ENCODE measurements at places on chromosomes 6 and 20.

DNA sequence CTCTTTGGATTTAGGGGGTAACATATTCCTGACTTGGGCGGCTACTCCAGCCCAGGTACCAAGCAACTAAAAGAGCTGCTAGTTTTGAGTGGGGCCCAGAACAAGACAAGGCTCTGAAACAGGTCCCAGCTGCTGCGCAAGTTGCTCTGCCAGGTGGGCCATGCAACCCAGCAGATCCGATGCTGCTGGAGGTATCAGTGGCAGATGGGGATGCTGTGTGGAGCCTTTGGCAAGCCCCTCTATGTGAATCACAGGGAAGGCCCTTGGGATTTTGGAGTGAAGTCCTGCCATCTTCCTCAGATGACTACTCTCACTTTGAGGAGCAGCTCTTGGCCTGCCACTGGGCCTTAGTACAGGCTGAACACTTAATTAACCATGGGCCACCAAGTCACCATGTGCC, 43.7 kb upstream of the VSX1 start:
- no peak for DNase-seq

GRCh38 chr20:20505554-20505953, 137.7 kb downstream of the INSM1 start:
- no peak for DNase-seq

- DNase-seq, result no peak
These were observed 532 bp upstream of the PM20D2 start for GRCh38 chr6:89145091-89145955.

GRCh38 chr6:49332781-49333180, 130.3 kb downstream of the MMUT start:
- DNase-seq, result no peak

- DNase-seq, result peak; percentile 99
These were observed at the start of gene EPHA7 for GRCh38 chr6:93419304-93420162. Gene EPHA7, minus strand, starts transcription at chr6:93419559. Its CDS starts 218 bp downstream, at chr6:93419341.

DNA sequence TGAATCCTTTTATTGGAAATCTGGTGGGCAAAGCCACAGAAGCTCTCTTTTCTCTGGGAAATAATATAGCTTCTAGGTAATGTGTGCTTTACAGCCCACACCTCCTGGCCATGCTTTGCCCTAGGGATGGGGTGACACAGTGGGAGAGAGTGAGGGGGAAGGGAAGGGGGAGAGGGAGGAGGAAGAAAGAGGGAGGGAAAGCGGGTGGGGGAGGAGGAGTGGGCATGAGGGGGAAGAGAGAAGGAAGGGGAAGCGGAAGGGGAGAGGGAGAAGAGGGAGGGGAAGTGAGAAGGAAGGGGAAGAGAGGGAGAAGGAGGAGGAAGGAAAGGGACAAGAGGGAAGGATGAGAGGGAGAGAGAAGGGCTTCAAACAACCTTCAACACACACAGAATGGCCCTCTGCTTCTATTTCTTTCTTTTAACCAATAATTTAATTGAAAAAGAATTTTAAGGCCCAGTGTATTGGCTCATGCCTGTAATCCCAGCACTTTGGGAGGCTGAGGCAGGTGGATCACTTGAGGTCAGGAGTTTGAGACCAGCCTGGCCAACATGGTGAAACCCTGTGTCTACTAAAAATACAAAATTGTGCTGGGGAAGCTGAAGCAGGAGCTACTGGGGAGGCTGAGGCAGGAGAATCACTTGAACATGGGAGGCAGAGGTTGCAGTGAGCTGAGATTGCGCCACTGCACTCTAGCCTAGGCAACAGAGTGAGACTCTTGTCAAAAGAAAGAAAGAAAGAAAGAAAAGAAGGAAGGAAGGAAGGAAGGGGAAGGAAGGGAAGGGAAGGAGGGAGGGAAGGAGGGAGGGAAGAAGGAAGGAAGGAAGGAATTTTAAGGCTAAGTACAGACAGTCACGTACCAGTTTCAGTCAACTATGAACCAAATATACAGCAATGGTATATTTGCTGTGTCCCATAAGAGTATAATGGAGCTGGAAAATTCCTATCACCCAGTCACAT, 75.2 kb downstream of the RSPH3 start:
- no peak for DNase-seq

DNA sequence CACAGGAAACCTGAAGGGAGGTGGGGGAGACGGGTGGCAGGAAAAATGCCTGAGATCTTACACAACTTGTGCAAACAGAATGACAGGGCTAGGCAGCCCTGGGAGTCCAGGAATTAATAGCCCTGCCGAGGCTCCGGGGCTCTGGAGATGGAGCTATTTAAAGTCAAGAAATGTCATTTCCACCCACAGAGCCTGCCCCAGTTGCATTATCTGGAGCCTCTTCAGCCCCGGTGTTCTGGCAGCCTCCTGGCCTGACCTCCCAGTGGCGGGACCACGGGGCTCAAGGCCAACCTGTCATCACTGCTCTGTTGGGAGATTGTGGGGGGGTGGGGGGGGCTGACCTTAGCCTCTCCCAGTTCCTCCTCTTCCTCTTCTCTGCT, 28.5 kb upstream of the SCUBE3 start:
- no peak for DNase-seq

DNA sequence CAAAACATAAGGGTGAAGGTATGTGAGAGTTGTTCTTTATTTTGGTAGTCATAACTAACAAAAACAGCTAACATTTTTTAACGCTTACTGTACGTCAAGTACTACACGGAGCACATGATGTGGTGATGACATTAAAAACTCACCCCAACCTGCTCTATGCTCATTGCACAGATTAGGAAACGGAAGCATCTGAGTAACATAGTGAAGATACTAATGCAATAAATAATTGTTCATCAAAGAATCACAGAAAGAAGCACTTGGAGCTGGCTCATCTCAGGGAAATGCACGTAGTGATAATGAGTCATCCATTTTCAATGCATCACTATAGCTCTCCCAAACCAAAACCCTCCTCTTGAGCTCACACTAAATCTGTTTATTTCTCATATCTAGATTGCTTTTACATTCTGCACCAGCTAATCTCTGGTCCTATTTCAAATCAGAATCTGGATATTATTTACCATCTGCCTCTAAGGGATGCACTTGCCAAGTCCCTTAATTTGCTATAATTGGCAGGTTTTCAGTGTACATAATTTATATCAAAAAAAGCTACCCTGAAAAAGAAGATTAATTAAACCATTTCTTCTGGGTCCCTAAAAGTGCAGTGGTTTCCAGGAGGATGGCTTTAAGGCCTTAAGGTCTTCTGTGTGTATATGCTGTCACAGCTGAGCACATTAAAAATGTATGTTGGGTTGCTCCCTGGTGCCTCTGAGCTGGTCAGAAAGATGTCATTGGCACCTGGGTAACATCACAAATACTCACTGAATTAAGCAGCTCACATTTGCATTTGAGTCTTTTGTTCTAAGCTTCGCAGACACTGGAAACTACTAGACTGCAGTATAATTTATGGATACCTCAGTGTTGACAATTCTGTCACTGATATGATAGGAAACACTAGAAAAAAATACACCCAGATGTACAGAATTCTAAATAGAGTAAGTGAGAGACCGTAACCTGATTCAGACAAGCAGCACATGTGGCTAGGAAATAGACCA, 677.4 kb upstream of the CITED2 start:
- peak; percentile 50 for DNase-seq

GRCh38 chr6:71252410-71252809, 36.2 kb upstream of the OGFRL1 start:
- DNase-seq, result no peak

- no peak for DNase-seq
These were observed 491.4 kb upstream of the POU3F2 start for GRCh38 chr6:98343004-98343403.

GRCh38 chr6:22368794-22369193, 72.0 kb upstream of the PRL start:
- no peak for DNase-seq

- DNase-seq, result no peak
These were observed 212.3 kb downstream of the LMBRD1 start for GRCh38 chr6:69584536-69584912.

GRCh38 chr6:12083763-12084162, 71.7 kb downstream of the HIVEP1 start:
- no peak for DNase-seq

GRCh38 chr6:27865850-27866356, 46.3 kb downstream of the OR2B2 start:
- DNase-seq, result no peak

DNA sequence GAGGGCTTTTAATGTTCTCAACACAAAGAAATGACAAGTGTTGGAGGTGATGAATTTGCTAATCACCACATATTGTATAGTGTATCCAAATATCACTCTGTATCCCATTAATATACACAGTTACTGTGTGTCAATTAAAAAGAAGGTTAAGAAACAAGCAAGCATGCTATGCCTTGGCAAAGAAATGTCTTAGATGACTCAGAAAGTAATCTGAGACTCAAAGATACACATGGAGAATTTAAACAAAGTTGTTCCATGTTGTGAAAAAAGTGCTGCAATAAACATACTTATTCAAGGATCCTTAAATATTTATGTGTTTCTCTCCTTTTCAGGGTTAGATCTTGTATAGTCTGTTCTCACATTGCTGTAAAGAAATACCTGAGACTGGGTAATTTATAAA, 300.9 kb downstream of the DHX35 start:
- DNase-seq, result no peak

- DNase-seq, result no peak
These were observed 430.3 kb upstream of the SOX4 start for GRCh38 chr6:21163110-21163837.

DNA sequence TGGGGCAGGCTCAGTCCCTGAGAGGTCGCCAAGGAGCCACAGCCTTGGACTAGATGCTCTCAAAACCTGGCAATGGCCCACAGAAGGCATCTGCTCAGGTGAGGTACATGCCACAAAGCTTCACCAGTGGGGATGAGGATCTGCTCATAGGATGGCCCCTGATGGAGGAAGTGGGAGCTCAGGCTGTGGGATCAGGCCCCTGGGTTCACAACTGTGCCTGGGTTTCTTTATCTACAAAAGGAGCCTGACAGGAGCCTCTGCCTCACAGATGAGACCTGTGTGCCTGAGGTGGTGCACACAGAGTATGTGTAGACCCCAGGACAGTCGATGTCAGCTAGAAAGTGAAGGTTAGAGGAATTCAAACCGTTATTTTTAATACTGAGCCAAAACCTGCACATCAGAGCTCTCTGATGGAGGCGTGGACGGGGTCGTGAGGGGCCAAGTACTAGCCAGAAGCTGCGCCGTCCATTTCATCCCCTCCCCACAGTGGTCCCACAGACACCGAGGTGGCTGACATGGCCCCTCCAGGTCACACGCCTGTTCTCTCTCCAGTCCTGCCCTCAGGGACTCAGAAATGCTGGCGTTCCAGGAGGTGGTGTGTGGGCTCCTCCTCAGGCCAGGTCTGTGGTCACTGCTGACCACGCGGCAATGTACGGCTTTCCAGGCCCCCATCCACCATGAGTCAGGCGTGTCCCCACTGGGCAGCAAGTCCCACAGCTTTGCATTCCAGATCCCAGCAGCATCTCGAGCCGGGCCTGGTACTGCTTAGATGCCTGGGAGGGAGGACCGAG, 33.3 kb downstream of the NTSR1 start:
- no peak for DNase-seq

- DNase-seq, result no peak
These were observed 278.7 kb upstream of the CITED2 start for GRCh38 chr6:139653111-139653510.

- no peak for DNase-seq
These were observed 196.0 kb downstream of the MYLK4 start for GRCh38 chr6:2554651-2555260.

DNA sequence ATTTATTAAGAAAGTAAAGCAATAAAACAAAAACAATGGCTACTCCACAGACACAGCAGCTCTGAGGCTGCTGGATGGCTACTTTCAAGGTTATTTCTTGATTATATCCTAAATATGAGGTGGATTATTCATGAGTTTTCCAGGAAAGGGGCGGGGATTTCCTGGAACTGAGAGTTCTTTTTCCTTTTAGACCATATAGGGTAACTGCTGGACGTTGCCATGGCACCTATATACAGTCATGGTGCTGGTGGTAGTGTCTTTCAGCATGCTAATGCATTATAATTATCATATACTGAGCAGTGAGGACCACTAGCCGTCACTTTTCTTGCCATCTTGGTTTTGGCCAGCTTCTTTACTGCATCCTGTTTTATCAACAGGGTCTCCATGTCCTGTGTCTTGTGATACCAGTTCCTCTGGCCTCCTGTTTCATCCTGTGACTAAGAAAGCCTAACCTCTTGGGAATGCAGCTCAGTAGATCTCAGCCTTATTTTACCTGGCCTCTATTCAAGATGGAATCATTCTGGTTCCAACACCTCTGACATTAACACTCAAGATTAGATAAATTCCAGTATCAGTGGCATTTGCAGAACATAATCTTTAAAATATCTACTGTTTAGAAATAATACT, 32.3 kb upstream of the TRDN start:
- no peak for DNase-seq

GRCh38 chr6:105453968-105454367, 51.1 kb upstream of the PREP start:
- DNase-seq, result no peak

GRCh38 chr20:8912731-8913130, 156.2 kb upstream of the PLCB4 start:
- no peak for DNase-seq

DNA sequence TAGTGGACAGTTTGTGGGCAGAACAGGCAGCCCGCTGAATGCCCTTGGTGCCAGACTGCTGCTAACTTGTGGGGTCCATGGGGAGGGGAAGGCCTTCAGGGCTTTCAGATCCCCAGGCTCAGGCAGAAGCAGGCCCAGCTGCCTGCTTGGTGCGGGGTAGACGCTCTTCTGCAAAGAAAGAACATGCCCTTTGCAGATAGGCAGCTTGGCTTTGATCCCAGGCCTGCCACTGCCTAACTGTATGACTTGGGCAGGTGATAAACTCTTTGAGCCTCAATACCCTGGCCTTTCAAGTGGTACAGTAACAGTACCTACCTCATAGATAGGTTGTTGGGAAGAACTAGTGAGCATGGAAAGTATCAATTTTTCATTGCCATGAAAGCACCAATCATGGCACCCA, 28.4 kb downstream of the CHMP4B start:
- no peak for DNase-seq

GRCh38 chr6:17884498-17885478, 102.6 kb downstream of the KIF13A start:
- DNase-seq, result no peak

DNA sequence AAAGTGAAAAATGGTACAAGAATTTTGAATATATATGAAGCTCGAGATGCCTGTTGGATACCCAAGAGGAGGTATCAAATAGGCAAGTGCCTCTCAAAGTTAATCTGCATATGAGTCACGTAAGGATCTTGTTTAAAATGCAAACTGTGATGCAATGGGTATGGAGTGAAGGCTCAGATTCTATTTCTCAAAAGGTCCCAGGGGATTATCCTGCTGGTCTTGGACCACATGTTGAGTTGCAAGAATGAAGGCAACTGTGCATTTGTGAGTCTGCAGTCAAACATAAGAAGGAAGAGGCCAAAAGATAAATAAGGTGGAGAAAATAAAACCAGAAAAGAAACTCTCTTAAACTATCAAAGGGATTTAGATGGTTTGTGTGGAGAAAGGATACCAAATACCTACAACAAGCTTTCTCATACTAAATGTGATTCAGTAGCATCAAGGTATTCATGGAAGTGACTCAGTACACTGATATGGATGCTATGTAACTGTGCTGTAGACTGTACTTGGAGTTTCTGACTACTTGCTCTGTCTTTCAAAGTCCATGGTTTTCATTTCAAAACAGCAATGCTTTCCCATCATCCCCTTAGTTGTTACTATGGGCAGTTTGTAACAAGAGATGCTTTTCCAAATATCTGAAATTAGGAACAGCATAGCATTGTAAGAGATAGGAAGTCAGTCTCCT, 106.3 kb downstream of the GFRAL start:
- DNase-seq, result no peak
